ENCODE measurements at places on chromosomes 5 and 9.

DNA sequence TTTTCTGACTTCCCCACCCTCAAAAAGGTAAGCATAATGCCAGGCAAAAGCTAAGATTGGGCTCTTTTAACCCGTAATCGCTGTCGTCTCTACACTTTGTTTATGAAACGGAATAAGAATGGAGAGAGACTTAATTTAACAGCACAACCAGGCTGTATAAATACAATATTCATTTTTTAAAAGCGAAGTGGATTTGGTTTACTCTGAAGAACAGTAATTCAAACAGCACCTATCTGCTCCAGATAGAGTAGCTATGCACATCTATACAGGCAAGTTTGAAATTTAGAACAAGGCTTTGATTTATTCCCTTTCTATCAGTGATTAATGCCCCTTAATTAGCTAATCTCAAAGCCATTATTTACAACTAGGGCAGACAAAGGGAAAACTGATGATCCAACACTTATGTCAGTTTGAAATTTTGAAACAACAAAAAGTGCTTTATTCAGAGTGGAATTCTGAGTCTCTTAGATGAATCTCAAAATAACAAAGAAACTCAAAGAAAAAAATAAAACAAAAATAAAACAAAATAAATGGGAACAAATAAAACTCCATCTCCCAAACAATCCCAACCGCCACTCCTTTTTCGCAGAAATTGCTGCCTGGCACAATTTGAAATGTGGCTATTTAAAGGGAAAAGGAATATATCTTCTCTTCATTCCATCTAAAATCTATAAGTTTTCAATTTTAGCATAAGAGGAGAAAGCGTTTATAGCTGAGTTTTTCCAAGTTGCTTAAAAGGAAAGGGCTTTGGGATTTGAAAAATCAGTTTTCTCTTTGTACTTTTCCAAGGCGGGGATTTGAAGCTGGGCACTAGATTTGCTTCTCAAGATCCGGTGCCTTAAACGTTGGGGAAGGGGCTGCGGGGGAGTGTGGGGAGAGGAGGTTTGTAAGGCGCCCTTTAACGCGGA lies 298.6 kb downstream of the PARP8 start:
- DNase-seq: no peak

DNA sequence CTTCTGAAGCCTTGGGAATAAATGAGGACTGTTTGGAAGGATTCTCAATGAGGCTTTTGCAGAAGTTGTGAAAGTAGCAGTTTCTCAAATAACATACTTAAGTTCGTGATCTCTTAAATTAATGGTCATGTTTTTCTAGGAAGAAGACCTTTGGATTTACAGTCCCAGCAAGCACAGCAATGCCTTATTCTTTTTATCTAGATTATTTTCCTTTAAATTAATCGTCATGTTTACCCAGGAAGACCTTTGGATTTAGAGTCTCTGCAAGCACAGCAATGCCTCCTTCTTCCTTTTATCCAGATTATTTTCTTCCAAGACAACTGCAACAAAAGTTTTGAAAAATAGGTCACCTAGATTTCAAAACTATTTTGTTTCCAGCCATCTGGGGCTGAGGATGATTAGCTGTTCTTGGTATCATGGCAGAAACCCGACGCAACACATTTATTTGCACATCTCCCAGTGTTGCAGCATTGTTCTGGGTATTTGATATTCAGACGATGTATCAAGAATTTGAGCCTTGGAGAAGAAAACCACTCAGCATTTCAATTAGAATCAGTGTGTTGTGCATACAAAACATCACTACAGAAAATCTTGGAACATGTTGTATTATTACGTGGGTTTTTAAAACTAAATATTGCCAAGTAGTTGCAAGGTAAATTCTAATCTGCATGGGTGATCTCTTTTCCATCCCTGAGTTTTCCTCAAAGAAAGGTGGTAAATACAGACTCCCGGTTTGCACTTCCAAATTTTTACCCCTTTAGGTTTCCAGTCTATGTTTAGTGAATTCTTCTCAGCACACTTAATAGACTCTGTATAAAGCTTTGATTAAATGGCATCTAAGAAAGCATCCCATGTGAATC lies 50.9 kb downstream of the JAKMIP2 start:
- no peak for DNase-seq

DNA sequence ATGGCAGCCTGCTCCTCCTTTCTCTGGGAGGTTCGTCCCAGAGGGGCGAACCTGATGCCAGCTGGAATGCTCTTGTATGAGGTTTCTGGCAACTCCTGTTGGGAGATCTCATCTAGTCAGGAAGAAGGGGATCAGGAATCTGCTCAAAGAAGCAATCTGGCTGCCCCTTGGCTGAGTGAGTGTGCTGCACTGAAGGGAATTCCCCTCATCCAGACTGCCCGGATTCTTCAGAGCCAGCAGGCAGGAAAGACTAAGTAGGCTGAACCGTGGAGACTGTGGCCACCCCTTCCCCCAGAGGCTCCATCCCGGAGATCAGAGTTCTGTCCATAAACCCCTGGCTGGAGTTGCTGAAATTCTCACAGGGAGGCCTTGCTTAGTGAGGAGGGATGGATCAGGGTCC lies 476.0 kb downstream of the CSNK1G3 start:
- no peak for DNase-seq

GRCh38 chr5:101067429-101067828 lies 164.3 kb upstream of the ST8SIA4 start:
- DNase-seq: no peak

DNA sequence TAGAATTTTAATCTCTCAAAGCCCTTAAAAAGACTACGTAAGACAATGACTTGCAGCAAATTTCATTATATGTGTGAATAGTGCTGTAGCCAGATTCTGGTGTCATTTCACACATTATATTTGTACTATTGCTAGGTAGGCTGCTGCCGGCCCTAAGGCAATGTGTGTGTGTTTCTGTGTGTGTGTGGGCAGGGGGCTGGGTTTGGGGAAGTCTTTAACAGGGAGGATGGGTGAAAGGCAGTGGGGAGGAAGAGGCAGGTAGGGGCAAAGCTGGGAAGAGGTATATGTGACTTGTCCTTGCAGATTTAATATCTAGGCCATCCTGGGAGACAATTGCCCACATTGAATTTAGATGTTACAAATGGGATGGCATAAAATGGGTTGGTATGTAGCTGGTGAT lies 130.8 kb downstream of the MACIR start:
- DNase-seq: no peak

- DNase-seq: no peak
Measured at GRCh38 chr5:14965815-14966214, 94.2 kb upstream of the ANKH start.

- no peak for DNase-seq
Measured at GRCh38 chr9:98721643-98722042, 12.9 kb upstream of the GABBR2 start.

GRCh38 chr5:33319151-33319550 lies 121.6 kb upstream of the TARS1 start:
- no peak for DNase-seq
